ENCODE measurements at places on chromosomes 5 and 9.

DNA sequence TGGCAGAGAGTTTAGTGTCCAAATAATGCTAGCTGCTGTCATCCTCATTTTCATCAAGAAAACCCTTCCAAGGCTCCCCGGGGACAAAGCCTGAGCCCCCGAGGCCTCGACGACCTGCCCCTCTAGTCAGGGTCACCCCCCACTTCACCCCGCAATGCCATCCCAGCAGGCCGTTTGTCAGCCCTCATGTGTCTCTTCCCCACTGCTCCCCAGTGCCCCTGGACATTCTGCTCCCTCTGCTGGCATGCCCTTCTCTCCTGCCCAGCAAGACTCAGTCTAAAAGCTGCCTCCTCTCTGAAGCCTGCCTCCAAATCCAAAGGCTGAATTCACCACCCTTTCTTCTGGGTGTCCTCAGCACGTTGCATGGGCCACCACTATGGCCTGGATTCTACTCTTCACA, 59.3 kb downstream of the PAX5 start:
- no peak for DNase-seq

DNA sequence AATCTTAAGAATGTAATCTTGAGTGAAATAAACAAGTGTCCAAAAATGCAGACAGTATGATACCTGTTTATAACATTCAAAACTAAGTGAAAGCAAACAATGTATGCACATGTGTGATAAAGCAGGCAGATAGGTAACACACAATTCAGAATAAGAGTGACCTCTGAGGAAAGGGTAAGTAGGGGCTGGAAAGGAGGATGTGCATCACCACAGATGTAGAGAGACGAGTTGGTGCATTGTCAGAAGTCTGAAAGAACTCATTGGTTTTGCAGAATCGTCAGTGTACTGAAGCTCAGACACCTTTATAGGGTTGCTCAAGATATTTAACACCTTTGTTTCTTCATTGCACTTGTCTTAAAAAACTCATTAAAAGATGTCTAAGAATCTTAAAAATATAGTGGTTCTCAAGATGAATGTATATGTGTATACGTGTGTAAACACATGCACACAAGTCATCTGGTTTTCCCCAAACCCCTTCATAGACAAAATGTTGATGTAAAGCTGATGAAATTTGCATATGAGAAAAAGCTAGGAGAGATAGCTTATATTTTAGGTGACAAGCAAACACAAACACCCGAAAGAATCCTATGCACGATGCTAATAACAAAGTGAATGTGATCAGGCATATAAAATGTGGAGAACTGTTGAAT, 197.6 kb upstream of the MEF2C start:
- DNase-seq, result no peak

DNA sequence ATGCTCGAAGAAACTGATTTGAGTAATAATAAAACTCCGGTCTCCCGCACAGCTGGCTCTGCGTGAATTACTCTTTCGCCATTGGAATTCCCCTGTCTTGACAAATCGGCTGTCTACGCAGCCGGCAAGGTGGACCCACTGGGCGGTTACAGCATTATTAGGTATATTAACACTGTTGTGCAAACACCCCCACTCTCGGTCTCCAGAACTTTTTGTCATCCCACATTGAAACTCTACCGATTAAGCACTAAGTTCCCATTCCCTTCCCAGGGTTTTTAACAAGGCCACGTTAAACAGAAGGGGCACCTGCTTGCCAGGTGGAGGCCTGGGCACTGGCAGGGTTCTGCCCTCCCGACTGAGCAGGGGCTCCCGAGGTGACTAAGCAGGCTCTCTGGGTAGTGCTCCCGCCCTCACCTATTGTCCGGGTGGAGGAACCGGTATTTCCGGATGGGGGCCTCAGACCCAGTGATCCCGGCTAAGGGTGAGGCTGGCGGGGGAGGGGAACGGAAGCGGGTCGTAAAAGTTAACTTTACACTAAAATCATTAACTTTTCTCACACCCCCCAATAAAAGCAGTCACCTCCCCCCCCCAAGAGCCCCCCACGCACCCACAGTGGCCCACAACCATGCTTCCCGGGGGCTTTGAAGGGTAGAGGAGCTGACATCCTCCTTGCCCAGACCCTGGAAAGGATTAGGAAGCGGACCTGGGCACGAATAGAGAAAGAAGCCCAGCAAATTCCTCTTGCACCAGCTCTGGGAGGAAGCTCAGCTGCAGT, 53.5 kb upstream of the TJP2 start:
- no peak for DNase-seq

GRCh38 chr9:4105183-4105582, 194.7 kb downstream of the GLIS3 start:
- DNase-seq, result no peak

DNA sequence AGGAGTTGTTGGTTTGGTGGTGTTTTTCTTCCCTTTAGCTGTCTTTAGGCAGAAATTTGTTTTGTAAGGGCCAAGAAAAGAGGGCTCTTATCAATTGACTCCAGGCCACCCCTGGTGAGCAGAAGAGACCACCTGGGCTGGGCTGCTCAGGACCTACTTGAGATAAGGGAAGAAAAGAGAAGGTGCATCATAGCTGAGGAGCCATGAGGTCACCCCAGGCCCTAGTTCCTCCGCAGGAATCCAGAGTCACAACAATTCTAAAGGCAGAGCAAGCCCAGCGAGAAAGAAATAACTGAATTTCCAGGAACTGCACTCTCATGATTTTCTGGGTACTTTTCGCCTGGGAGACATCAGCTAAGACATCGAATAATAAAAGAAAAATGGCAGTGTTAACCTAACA, 34.9 kb downstream of the RFK start:
- DNase-seq, result no peak

DNA sequence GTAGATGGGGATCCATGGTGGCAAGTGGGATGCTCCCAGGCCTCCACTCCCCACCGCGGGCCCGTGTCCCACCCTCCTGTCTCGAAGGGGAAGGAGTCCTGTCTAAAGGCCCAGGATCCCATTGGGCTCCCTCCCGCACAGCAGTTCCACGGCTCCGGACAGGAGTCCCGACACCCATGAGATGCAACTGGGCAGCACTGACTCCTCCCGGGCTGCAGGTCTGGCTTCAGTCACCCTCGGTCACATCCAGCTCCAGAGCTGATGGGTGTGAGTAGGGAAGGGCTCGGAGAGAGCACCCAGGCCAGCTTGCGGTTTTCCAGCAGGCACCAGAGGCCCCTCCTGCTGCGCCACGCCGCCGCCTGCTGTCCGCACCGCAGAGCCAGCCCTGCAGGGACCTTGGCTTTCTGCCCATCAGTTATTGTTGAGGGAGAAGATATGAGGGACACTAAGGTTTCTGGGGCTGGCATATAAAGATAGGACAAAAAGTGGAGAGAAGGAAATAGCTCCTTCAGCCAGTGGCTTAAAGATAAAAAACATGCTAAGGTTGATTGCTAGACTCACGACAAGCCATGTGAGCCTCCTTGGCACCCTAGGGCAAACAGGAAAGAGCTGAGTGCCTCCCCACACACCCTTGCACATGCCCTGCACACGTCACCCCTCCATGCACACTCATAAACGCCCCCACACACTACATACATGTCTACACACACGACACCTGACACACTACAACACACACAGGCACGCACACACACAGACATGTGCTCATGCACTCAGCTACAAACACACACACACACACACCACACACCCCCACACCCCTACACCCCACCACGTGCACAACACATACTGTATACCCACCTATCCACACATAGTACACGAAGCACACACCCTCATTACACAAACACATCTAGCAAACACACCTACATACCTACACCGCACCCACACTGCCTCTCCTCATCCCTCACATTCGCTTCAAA, 79.0 kb downstream of the AK8 start:
- DNase-seq, result no peak

DNA sequence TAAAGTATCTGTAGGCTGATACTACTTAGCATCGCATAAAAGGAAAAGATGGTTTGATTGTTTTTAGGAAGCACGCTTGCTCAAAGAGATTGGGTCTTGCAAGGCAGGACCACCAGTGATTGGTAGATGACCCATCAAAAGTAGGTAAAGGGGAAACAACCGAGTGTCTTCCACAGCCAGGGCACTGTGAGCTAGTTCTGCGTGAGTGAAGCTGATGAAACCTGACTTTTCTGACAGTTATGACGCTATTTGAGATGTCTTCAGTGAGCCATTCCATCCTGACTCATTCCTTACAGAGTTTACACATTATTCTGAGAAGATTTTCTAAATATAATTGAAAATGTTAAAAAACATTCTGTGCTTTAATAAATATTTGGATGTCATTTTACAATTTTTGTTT, 49.7 kb downstream of the BASP1 start:
- no peak for DNase-seq

DNA sequence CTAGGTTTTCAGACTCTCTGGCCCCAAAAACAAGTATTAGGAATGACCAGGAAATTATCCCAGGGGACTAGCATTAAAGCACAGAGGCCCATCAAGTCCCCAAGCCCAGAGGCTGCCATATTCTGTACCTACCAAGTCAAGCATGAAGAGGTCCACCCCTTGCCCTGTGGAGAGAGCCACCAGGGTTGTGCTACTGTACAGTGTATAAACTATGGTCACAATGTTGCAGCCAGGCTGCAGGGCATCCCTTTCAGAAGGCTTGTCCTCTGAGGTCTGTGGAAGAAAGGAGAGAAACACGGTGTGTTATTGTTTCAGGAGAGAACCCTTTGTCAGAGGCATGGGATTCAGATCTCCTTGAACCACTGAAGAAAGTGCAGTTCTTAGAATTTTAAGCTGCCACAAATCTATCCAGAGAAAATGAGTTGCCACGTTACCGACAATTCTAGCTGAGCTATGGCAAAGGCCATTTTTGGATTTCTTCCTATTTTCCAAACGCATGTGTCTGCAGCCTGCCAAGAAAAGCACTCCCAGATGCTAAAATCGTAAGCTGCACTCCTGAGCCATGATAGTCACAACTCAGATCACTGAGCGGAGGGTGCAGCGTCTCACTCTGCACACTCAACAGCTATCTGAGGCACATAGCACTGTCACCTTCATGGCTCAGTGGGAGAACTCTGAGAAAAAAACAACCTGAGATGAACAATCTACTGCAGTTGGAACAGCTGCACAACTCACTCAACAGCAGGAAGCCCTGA, 45.5 kb upstream of the SPATA31E1 start:
- peak; percentile 53 for DNase-seq

- peak; percentile 41 for DNase-seq
Measured at GRCh38 chr9:6667633-6668280, 22.2 kb upstream of the GLDC start.

GRCh38 chr5:170110403-170111087, 4.8 kb downstream of the FOXI1 start:
- no peak for DNase-seq

- peak; percentile 89 for DNase-seq
Measured at GRCh38 chr5:52787600-52788504, at the start of the genes ITGA1 and PELO. Gene ITGA1, plus strand, starts transcription at chr5:52787916. Its CDS starts 438 bp downstream, at chr5:52788354. Gene PELO, plus strand, starts transcription at chr5:52787916. Its CDS starts 12,479 bp downstream, at chr5:52800395.

DNA sequence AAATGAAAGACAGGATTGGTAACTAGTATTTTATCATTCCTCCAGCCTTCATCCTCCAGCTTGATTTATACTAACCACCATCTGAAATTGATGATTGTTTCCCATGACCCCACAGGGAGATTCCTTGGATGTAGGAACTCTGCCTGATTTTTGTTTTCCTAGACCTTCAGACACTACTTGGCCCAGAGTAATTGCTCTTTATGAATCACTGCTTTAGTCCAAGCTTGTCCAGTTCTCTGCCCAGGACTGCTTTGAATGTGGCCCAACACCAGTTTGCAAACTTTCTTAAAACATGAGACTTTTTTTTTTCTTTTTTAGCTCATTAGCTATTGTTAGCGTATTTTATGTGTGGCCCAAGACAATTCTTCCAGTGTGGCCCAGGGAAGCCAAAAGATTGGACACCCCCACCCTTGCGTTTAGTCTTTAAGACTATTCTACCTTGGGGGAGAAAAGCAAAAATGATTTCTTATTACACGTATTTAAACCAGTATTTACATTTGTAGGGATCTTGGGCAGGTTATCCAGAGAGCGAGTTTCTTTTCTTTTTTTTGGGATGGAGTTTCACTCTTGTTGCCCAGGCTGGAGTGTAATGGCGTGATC, 18.4 kb downstream of the BASP1 start:
- DNase-seq, result peak; percentile 72

DNA sequence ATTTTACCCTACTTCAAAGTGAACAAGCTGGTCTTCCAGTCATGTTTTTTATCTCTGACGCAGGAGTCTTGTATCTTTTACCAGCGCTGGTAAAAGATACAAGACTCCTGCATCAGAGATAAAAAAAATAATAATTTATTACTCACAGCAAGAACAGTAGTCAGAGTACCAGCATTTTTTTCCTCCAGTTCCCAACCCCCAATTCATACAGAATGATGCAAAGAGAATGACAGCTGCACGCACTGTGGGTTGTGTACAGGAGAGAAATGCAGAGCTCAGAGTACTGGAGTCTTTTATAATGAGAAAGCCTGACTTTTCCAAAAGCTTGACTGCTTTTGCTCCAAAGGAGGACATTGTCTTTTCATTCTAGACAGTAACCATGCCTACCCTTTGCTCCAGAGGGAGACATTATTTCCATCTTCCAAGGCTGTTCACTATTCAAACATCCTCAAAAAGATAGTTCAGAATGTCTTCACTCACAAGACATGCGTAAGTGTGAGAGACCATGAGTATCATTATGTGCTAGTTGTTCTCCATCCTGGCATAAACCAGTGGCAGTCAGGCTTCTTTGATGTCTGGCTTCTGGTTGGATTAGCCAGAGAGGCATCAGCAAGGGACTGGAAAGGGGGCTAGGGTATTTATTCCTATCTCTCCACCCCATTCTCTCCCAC, 14.3 kb upstream of the RANBP6 start:
- DNase-seq, result no peak

- DNase-seq, result peak; percentile 59
Measured at GRCh38 chr5:74638970-74639806, 1.3 kb downstream of the ENC1 start.

- DNase-seq, result peak; percentile 95
Measured at GRCh38 chr9:22211588-22212360, 202.7 kb upstream of the CDKN2B start.
